ENCODE measurements at places on chromosomes 12 and 14.

DNA sequence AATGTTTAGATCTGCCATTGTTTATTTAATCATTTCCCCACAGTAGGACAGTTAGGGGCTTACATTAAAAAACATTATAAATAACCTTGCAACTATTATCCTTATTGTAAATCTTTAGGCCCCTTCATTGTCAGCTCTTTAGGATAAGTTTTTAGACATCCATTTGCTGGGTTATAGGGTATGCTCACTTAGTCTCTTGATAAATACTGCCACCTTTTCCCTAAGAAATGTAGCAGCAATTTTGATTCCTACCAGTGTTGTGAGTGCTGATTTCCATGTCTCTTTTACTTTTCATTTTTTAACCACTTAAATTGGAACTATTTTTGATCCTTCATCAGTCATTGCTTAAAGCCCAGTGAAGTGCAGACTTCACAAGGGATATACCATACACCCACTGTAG, 94.4 kb downstream of the AVPR1A start:
- DNase-seq, result no peak

DNA sequence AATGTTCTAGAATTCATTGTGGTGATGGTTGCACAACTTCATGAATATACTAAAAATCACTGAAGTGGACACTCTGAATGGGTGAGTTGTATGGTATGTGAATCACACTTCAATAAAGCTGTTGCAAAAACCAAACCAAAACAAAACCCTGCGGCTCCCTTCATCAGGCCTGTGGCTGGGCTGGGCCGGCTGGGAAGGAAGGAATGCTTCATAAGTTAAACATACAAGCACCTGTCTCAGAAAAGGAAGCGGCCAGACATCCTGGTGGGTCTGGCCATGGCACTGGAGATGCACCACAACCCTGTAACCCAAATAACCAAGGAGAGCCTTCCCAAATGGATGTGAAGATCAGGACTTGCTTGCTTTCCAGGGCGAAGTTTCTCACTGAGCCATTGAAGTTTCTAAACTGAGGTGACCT, 34.9 kb downstream of the TTC7B start:
- DNase-seq, result peak; percentile 80

GRCh38 chr12:462936-463705, 3.4 kb downstream of the B4GALNT3 start:
- DNase-seq, result no peak

DNA sequence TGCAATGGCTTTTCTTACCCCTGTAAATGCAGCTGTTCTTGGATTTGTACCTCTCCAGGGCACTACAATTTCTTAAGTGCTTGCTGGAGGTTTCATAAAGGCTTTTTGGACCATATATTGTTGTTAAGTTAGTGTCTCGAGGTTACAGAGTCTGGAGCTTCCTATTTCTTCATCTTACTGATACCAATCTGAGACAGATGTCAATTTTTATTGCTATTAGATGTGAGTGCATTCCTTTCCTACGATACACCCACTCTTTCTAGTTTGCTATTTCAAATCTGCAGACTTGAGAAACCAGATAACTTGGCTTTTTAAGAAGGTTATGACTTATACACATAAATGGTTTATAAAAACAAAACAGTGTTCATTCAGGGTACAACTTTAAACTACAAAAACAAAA, 2.1 kb downstream of the NOXRED1 start:
- peak; percentile 39 for DNase-seq

DNA sequence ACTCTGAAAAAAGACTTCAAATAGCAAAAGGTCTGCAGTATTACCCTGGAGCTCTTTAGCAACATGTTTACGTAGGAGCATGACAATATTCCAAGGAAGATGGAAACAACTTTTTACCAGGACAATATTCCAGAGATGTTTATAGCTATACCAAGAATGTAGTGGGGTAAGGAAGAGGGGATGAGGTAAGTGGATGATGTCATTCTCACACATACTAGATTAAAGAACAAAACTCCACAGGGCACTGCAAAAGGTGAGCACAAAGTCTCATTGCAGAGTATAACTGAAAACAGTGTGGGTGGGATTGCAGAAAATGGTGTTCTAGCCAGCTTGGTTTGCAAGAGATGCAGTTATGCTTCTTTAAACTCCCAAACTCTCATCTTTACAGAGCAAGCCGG, 8.4 kb downstream of the CMTM5 start:
- DNase-seq, result no peak

- no peak for DNase-seq
Measured at GRCh38 chr12:20205854-20206253, 162.5 kb upstream of the PDE3A start.

DNA sequence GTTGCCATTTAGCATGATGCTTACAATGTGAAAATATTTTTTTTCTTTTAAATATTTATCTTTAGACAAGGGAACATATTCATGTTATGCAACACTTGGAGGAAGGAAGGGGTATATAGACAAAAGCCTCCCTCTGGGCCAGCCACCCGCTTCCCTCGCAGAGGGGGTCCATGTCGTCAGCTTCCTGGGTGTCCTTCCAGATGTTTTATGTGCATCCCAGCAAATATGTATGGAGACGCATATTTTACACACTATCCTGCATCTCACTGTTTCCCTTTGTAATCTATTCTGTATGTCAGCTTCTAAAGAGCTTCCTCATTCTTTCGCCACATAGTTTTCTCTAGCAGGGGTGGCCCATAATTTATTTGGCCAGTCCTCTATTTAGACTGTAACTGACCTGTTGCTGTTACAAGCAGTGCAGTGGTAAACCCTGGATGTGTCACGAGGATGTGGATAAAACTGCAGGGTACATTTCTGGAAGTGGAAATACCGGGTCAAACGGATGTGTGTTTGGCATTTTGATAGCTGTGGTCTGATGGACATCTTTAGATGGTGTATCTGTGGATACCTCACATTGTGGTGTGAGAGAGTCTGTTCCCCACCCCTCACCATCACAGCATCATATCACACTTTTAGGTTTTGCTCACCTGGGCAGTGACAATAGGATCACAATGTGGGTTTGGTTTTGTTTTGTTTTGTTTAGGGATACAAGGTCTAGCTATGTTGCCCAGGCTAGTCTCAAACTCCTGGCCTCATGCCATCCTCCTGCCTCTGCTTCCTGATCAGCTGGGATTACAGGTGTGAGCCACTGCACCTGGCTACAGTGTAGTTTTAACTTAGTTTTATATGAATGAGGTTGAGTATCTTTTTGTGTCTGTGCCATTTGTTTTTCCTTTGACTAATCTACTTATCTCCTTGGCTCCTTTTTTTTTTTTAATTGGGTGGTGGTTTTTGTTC, 31.6 kb downstream of the FAM222A start:
- no peak for DNase-seq

GRCh38 chr12:75291014-75291413, 39.1 kb downstream of the CAPS2 start:
- no peak for DNase-seq

- DNase-seq, result no peak
Measured at GRCh38 chr12:49631336-49631907, 8.1 kb downstream of the PRPF40B start.

DNA sequence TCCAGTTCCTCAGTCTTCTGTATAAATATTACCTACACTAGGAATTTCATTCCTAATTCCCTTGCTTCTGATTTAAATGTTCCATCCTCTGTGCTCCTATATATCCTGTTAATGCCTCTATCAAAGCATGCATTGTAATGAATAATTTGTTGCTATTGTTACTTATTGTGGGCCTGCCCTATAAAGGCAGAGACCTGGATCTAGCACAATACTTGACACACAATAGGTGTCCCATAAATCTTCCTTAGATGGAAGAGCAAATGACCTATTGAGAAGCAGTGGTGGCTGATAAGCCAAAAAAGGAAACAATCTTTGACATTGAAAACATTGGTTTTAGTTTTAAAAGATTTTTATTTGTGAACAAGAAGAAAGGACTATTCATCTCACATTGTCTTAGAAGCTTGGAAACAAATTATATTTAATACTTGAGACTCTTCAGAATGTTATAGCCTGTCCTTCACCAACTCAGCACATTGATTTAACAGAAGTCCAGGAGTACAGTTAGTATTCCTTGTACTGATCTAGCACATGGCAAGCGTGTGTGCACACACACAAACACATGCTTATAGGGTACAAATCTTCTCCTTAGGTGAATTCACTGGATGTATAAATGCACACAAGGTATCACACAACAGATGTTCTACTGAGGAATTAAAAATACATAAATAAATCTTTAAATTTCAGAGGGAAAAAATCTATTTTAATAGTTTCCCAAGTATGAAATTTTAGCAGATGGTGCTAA, 135.9 kb downstream of the DUSP6 start:
- DNase-seq, result no peak

DNA sequence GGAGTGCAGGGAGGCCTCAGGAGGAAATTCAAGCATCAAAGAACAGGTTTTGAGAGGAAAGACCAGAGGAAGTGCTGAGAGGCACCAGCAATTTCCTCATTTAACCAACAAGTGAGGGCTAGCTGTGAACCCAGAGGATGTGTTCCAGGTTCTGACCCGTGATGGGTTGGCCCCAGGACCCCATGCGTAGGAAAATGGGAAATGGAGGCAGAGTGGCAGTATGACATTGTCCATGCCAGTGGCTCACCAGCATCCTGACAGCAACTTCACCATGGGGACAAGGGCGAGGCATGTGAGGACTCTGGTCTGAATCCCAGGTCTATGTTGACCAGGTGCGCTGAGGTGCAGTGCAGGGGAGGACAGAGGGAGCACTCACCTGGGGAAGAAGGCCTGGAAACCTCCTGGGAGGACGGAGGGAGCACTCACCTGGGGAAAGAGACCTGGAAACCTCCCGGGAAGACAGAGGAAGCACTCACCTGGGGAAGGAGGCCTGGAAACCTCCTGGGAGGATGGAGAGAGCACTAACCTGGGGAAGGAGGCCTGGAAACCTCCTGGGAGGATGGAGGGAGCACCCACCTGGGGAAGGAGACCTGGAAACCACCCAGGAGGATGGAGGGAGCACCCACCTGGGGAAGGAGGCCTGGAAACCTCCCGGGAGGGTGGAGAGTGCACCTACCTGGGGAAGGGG, 6.7 kb upstream of the CACNA2D4 start:
- no peak for DNase-seq

DNA sequence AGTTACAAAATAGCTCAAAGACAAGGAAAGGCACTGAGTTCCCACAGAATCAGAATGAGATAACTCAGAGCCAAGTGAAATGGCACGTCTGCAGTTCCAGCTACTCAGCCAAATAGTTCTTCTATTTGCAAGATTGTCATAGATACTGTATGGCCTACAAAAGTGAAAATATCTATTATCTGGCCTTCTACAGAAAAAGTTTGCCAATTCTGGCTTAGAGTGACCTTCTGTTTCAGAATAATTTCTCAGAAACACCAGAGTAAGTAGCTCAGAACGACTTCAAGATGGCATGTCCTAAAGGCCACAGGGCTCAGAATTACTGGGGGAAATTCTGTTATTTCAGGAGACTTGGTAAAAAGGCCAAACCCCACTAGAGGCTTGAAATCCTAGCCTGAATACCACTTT, 10.7 kb upstream of the RTRAF start:
- no peak for DNase-seq

GRCh38 chr12:96327346-96327745, 72.9 kb downstream of the CDK17 start:
- no peak for DNase-seq

GRCh38 chr14:73602994-73603393, 9.3 kb upstream of the ACOT6 start:
- DNase-seq, result no peak

DNA sequence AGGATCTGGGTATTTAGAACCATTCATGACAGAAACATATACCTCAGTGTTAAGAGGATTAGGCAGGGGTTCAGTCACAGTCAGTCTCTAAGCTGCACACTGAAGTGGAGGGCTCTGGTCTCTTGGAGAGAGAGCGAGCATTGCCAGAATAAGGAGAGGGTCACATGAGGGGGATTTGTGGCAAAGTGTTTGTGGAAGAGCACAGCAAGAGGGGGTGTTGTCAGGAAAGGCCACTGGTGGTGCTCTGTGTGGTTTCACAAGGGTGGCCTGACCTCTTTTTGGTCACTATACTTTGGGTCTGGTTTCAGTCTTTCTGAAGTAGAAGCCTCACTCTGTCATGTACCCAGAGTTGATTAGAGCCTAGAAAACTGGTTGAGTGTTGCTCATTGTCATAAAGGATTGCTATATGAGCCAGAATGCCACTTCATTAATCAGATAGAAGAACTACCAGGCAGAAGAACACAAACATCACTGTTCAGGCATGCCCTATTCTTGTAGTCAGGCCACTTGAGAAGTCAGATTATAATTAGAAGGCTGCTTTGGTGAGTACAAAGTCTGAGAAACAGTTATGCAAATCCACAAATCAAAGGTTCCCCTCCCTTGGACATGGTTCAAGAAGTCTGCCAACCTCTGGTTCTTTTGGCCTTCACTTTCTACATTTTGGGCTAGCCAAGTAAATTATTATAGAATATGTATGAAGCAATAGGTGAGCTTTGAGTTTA, 8.4 kb downstream of the TMEM19 start:
- no peak for DNase-seq

DNA sequence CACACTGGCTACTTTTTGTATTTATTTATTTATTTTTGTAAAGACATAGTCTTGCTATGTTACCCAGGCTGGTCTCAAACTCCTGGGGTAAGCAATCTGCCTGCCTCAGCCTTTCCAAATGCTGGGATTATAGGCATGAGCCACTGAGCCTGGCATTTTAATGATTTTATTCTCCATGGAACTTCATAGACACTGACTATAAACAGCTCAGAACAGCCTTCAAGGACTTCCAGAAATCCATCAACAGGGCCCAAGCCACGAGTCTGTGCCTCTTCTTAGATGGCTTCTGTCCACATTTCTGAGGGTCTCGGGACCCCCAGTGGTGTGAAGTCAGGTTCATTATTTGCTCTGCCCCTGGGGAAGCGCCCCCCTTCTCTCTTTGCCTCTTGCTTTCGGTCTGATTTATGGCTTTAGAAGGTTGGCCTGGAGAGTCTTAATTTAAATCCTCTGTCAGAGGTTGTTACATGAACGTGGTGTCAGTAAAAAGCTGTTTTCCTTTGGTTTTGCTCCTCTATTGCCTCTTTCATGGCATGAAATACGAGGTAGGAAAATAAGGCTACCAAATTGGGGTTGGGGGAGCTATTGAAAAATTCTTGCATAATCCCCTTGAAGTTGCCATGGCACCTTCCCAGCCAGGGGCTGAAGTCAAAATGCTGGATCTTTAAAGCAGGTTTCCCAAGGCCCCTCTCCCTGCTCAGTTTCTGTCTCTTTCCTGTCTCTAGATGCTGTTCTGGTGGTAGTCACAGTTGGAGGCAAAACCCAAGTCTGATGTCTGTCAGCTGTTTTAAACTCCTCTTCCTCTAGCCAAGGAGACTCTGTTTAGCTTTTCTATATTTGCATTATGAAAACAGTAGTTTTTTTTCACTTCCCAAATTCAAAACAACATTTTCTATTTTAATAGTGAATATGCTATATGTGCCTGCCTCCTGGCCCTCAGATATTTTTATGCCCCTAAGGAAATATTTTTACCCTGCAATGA, 129.4 kb downstream of the SMOC1 start:
- no peak for DNase-seq
